ENCODE measurements at places on chromosomes 6 and 20. TPM values are rescaled to one million over a fixed set of nuclear protein-coding genes. Genes with fewer than 3 reads are reported as not detected.

- DNase-seq: no peak
These were observed 27.1 kb downstream of the PRR18 start for GRCh38 chr6:166281104-166281503.

- DNase-seq: no peak
These were observed 70.3 kb downstream of the GFRA4 start for GRCh38 chr20:3592931-3593330.

DNA sequence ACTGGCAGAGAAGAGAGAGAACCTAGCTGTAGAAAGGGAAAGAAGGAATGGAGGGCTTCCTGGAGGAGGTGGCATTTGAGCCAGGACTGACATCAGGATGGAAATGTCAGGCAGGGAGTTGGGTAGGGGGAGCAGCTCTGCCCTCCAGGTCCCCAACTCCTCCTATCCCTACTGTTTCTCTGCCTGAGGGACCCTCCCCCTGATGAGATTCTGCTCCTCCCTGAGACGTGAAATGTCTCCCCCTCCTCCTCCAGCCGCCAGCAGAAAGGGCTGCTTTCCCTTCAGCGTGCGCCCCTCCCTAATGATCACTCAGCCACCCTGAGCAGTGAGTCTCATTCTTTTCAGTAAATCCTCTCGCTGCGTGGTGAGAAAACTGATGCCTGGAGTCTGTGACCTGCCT, 40.6 kb downstream of the HLA-DPB1 start:
- DNase-seq: no peak

POU3F2 gene
- 16.3 TPM for total RNA-seq

GLP1R gene
- total RNA-seq: 2.8 TPM

Measured in dorsolateral prefrontal cortex (tissue), 122 donors.